ENCODE measurements at places on chromosomes 1 and 21.
A peak's percentile ranks its signal among the peaks of the same experiment; 100 is the strongest.

GRCh38 chr1:53656747-53657530 lies 82.0 kb downstream of the GLIS1 start:
- DNase-seq: no peak

DNA sequence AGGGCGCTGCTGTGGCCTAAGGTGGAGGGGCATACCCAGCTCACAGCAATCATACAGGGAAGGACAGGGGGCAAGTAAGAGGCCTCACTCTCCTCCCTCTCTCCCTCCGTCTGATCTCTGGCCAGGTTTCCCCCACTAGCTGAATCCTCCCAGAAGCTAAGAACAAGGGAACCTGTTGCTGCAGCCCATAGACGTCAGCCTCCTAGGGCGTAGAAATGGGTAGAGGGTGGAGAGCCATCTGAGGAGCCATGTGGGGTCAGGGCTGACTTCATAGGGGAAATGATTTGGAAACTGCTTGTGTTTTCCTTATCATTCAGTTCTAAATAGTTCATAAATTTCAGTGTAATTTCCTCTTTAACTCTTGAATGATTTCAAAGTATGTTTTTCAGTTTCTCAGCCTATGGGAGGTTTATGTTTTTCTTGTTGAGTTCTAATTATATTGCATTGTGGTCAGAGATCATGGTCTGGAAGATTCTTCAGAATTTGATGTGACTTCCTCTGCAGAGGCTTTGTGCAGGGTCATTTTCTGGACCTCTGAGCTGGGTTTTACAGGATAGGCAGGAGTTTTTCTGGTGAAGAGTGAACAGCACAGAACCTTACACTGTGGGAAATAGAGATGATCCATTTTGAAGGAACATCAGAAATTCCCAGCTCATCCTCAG lies 2.3 kb upstream of the MOB3C start:
- DNase-seq: no peak

GRCh38 chr1:28161751-28162150 lies 14.7 kb downstream of the PTAFR start:
- DNase-seq: no peak

DNA sequence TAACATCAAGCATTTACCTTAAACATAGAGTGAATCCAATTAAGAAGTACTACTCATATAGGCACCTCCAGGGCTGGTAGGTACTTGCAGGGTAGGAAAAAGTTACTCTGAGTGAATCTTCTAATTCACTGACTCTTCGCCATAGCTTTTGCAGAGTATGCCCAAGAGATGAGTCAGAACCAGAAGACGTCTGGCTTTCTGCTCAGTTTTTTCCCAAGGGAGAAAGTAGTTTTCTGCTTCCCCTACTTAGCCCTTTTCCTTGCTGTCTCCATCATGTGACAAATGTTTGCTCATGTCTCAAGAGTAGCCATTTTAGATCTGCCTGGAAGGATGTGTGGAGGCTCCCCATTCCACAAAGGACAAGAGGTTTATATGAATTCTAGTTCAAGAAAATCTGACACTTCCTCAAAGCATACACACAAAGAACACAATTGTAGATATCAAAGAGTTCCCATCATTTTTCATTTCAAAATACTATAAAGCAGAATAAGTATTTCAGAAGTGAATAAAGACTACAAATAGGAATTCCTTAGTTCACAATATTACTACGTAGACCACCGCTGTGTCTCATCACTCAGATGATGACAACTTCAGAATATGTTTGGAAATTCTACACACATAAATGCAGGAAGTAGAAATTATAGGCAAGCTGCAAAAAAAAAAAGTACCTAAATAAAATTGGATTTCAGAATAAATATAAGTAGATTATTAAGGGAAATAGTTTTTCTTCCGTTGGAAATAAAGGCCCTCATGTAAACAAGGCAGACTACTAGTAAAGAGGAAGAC lies 98.5 kb downstream of the ASH1L start:
- no peak for DNase-seq

DNA sequence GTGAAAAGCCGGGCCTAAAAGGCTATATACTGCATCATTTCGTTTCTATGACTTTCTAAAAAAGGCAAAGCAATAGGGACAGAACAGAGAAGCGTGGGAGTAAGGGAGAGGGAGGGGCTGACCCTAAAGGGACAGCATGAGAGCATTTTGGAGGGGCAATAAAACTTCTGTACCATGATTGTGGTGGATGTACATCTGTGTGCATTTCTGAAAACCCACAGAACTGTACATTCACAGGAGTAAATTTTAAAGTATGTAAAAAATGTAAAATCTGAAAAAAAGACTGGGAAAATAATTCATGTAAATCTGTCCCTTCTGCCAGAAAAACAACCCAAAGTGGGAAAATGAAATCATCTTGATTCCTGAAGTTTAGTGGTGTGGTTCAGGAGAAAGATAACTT lies 235.4 kb downstream of the CENPF start:
- DNase-seq: no peak

DNA sequence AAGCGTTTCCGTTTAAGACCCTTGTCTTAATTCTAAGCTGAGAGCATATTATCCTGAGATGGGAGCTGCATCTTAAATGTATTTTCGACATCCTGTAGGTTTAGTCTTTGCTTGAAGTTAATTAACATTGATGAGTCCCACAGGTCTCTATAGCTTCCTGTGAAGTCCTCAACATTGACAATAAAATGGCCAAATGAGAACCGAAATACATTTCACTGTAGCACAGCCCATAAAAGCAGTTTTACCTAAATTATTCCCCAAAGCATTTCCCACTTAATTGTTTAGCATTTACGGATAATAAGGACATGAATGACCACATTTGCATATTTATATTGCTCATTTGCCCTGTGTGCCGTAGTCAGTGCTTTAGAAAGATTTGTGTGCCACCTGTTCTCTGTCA lies 116.4 kb downstream of the CRB1 start:
- no peak for DNase-seq

DNA sequence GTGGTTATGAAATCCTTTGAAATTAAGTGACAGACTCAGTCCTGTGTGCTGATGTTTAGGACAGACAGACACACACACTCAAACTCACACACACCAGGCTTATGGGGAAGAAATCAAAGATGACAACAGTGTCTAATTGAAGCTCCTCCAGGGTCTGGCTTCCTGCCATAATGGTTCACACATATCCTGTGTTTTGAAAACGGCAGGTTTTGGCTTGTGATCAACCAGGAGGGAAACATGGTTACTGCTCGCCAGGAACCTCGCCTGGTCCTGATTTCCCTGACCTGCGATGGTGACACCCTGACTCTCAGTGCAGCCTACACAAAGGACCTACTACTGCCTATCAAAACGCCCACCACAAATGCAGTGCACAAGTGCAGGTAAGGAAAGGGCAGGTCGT lies 4.6 kb downstream of the MTARC1 start:
- DNase-seq: no peak

GRCh38 chr1:38526046-38526445 lies 333.5 kb downstream of the RRAGC start:
- DNase-seq: no peak

DNA sequence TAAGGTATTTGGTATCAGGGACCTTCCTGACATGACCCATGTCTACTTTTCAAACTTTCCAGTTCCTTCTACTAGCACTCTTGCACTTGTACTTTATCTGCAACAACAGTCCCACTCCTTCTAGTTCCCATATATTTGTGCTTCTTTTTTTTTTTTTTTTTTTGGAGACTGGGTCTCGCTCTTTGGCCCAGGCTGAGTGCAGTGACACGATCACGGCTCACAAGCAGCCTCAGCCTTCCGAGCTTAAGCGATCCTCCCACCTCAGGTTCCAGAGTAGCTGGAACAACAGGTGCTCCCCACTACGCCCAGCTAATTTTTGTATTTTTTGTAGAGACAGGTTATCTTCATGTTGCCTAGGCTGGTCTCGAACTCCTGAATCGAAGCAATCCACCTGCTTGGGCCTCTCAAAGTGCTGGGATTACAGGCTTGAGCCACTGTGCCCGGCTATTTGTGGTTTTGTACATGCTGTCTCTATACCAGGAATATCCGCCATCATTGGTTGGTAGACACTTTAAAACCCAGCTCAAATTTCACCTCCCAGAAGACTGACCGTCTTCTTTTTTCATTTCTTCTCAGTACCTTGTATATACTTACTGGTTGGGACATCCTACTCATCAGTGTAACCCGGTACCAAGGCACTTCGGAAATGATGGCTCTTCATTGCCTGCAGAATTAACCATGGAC lies 1.1 kb downstream of the ZMYM1 start:
- DNase-seq: no peak

GRCh38 chr1:234691567-234691966 lies 81.6 kb upstream of the IRF2BP2 start:
- no peak for DNase-seq

GRCh38 chr1:26705788-26706311 lies 10.0 kb downstream of the ARID1A start:
- no peak for DNase-seq

DNA sequence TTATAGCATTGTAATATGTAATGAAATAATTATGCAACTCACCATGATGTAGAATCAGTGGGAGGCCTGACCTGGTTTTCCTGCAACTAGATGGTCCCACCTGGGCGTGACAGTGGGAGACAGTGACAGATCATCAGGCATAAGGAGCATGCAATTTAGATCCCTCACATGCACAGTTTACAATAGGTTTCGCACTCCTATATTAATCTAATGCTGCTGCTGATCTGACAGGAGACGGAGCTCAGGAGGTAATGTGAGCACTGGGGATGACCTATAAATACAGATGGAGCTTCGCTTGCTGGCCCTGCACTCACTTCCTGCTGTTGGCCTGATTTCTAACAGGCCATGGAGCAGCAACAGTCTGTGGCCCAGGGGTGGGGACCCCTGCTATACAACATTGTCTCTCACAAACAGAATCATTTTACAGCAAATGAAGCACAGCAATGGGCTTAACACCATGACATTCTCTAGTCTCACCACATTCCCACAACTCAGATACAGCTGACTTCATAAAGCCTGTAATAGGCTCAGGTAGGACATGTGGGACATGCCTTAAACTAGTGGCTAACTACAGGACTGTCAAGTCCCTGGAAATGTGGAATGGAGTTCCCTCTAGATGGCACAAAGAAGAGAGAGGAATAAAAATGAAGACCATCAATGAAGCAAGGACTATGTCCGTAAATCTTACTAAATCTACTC lies 40.7 kb upstream of the SLC5A9 start:
- no peak for DNase-seq

DNA sequence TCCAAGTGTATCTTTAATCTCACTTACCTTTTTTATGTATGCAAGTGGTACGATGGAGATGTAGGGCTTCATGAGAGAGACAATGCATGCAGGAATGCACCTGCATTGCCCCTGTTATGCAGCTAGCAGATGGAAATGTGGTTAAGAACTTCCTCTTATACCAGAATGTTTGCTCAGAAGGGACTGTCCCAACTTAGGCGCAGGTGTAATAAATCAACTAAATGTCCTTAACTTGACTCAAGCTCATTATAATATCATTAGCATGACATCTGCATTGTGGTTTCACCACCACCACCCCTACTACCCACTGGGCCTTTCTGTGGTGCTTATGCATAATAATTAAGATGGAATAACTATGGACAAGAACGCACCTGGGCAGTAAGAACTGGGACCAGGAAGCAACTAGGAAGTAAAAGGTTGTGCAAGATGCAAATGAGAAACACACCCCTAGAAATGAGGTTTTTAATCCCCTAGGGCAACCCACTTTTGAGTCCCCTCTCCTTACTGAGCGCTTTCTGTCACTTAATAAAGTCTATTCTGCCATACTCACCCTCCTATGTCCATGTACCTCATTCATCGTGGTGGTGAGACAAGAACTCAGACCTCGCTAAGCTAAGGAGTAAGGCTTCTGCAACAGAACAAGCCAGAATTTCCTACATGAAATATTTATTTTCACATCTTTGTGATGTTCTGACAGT lies 1103.3 kb upstream of the B3GALT2 start:
- DNase-seq: peak; percentile 14

- no peak for DNase-seq
Observed at GRCh38 chr1:44289530-44289929, 65.5 kb downstream of the ERI3 start.

GRCh38 chr1:2808386-2808705 lies 6.9 kb upstream of the TTC34 start:
- DNase-seq: no peak

DNA sequence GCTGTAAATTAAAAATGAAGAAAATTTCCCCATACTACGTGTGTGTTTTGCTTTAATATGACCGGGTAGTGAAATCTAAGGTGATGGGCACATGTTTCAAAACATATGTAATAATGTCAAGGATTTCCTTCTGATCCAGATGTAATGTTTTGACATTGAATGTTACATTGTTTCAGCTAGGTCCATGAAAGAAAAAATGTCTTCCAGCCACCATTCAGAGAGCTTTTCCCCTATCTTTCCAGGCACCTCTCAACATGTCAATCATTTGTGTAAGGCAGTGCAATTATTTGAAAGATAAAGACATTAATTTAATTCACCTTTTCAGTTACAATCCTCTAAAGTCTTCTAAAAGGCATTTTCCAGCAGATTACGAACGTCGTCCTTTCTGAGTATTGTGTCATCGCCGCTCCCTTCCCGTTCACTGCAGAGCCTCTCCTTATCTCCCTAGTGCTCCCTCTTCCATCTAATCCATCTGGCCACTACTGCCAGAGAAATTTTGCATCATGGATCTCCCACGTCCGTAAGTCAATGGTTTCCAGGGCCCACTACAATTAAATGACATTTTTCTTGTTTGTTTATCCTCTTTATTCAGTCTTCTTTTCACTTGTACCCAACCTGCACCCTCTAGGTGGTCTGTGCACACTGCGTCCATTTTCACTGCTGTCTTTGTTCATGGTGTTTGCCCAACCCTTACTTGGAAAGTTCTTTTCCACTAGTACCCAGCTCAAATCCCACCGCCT lies 1.3 kb upstream of the VAMP3 start:
- DNase-seq: no peak

- no peak for DNase-seq
Observed at GRCh38 chr1:150332651-150333290, 11.4 kb downstream of the PRPF3 start.

DNA sequence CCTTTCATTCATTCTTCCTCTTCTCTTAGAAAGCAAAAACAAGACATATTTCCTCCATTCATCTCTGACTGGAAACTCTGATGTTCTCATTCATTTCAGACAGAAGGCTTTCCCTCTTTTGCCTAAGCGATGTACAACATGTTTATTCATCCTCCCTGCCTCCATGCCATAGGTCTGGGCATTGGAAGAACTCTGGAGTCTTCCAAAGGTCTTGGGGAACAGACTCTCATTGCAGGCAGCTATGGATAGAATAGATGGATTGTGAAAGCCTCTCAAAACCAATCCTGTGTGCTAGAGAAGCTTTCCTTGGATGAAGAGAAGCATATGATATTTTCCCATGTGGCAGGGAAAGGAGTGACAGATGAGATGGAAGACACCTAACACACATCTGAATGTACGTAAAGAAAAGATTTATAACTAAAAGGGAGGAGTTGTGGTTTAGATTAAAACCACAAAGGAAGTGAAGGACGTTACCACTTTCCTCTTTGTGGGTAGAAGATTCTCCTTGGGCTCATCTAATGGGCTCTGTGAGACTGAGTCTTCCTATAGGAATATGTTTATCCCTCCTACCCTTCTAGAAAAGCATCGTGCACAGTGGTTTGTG lies 38.7 kb downstream of the BCL9 start:
- DNase-seq: no peak

GRCh38 chr1:37697737-37698136 lies 5.4 kb downstream of the CDCA8 start:
- DNase-seq: no peak
